ENCODE measurements at places on chromosomes 2 and 18.

DNA sequence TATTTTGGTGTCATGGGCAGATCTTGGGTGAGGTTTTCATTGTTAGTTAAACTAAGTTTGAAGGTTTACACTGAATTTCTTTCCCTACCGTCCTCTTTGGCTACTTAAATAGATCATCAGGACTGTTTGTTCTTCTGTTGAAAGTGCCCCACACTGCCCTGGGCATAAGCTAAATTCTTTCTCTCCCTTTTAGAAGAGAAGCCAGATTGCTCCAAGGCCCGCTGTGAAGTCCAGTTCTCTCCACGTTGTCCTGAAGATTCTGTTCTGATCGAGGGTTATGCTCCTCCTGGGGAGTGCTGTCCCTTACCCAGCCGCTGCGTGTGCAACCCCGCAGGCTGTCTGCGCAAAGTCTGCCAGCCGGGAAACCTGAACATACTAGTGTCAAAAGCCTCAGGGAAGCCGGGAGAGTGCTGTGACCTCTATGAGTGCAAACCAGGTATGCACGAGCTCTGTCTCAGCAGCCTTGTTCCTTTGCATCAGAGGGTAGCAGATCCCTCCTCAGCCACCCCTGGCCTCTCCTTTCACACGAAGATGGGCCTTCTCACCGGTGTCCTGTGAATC lies 85.6 kb downstream of the CRIM1 start:
- no peak for DNase-seq

DNA sequence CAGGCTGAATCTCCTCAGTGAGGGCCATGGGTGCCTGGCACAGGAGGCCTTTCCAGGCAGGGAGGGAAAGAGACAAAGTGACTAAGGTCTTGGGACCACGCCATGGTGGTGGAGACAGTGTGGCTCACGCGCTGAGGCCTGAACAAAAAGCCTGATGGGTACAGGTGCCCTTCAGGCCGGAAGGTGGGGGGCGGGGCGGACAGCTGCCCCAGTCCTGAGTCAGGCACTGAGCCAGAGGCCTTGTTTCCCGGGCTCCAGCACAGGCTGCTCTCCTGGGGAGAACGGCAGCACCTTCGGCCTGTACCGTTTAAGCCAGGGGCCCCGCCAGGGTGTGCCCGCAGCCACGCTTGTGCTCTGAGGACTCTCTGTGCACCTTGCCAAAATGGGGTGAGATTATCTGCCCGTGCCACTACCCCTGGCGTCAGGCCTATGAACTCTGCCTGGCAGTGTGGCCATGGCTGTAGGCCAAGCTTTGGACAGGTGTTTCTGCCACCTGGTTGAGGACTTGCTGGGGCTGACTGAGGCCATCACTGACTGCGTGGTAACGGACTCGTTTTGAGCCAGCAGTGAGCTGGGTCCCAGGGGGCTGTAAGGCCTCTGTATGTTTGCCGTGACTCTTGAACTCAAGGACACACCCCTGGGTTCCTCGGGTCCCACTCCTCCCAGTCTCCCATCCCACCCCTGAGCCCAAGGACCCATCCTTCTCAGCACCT lies 31.7 kb upstream of the DNMT3A start:
- no peak for DNase-seq

DNA sequence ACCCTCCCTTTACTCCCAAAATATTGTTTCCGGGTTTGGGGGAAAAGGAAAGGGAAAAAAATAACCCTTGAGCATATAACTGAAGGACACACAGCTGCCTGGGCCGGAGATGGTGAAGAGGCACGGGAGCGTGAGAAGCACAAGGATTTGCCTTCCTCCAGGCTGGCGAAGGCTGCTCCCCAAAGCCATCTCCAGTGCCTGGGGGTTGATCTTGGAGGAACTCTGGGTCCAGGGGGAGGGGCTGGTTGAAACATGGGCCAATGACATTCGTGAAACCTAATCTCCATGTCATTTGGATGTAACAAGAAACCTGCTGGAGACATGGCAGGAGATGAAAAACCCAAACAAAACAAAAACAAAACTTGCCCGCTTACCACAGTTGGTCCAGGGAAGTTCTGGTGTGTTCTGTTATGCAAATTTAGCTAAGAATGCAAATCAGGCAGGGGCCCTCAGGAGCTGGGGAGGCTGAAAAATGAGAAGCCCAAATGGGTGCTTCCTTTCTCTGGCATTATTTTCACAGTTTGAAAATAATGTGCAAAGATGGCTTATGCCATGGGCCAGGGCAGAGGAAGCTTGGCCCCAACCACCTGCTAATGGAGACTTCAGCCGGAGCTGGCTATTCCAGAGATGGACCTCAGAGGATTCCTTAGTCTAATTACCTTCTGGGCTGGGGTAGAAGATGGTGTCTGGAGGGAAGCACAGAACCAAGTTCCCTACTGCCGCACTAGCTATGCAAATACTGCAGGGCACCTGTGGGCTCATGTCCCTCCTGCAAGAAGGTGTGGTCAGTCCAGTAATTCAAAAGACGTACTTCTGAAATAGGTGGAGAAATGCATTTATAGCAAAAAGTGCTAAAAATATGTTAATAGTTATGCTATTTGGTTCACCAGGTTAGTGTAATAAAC lies 180.9 kb downstream of the BCL2 start:
- DNase-seq: no peak

DNA sequence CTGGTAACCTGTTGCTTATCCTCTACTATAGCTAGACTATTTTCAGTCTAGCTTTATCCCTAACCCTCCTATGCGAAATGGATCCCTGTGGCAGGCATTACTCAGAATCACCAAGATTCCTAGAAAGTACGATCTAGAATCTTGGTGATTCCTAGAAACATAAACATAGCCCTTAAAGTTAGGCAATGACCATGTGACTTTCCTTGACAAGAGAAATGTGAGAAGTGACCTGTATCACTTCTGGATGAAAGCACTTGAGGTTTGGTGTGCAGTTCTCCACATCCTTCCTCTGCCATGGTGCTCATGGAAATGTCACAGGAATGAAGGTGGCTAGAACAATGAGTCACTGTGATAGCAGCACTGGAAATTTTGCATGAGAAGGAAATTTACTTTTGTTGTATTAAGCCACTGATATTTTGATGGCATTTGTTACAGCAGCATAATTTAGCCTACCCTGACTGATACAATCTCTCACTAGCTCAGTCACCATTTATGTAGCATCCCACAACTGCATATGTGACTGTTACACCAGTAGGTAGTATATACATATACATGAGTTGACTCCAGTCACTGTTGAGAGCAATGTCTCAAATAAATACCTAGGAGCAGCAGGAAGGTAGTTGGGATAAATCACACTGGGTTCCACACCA lies 68.3 kb upstream of the MAPRE2 start:
- DNase-seq: no peak

DNA sequence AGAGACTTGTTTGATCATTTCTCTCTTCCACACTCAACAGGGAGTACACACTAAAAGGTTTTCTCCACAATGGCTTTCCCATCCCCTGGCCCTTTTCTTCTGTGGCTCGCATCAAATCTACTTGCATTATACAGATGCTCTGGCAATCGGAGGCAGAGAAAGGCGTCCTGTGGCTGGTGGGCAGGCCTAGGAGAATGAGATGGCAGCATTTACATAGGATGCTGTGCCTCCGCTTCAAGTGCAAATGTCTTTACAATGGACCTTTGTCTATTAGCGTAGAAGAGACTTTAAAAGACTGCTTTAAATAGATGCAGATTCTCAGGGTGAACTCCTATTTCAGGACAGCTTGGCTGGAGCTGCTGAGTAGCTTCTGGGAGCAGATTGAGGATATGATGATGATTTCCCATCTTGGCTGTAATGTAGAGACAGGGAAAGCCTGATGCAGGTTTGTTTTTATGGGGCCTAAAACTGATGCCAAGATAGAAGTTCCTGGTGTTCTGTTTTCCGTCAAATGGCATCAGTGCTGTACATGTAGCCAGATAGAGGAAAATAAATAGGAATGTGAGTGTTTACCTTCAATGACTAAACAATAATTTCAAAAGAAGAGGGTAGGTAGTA lies 423.4 kb downstream of the RND3 start:
- DNase-seq: no peak

DNA sequence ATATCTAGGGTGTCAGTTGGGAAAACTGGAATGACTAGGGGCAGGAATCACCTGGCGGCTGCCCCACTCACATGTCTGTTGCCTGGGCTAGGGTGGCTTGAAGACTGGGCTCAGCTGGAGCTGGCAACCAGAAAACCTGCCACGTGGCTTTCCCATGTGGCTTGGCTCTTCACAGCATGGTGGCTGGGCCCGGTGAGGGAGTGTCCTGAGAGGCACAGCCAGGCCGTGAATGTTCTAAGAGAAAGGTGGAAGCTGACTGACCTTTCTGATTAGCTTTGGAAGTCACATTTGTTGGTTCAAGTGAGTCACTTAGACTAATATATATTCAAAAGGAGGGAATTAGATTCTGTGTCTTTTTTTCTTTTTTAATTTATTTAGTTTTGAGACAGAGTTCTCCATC lies 22.7 kb downstream of the SP5 start:
- DNase-seq: no peak

DNA sequence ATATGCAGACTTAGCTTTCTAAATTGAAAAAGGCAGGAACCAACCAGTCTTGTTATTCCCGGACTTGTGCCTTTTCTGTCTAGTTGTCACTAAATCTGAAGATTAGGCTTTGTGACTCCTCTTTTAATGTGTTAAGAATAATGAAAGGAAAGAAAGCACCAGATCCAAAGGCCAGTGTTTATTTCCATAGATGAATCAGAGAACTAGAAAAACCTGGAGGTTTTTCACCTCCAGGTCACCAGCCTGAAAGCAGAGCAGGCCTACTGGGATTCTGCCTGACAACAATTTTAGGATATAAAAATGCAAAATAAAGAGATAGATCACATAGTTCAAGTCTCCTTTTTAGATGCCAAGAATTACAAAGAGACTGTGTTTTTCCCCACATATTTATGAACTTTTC lies 160.4 kb downstream of the GULP1 start:
- no peak for DNase-seq

DNA sequence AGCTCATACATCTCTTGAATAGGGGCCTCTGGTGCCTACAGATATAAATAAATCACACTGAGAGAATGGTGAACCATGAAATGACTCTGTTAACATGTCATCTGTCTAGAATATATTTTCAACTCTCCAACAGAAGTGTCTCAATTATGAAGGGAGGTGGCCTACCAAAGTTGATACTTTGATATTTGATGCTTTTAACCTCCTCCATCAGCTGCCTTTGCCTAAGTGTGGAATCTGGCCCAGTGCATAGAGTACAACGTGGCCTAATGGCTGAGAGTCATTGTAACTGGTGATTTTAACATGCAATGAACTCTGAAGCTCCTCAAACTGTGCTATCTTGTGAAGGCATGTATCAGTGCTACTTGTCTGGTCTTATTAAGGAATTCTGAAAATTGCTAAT lies 93.4 kb downstream of the MYO3B start:
- DNase-seq: peak; percentile 89

- DNase-seq: no peak
Observed at GRCh38 chr2:218149098-218149497, 17.7 kb downstream of the CXCR1 start.

DNA sequence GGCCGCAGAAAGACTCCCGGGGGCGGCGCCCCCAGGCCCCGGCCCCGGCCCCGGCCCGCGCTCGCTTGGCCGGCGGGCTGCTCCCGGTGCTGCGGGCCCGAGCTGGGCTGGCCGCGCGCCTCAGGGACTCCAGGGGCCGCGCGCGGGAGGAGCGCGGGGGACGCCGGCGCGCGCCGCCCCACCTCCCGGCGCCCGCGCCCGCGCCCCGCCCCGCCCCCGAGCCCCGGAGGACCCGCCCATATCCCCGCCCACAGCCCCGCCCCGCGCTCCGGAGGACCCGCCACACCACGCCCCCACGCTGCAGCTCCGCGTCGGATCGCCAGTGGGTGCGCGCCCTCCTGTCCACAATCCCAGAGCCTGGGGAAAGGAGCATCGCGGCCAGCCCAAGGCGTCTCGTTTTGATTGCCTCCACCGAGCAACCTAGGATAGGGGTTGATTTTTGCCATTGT lies at the start of gene PARD6G:
PARD6G (minus strand) TSS at position 122 of the 449 bp plus-strand sequence. CDS start 166 bp downstream, outside the sequence.
- peak; percentile 52 for DNase-seq

- DNase-seq: no peak
Observed at GRCh38 chr18:59075923-59076322, 63.8 kb upstream of the SEC11C start.

- DNase-seq: no peak
Observed at GRCh38 chr2:159381574-159381973, 95.1 kb upstream of the WDSUB1 start.

DNA sequence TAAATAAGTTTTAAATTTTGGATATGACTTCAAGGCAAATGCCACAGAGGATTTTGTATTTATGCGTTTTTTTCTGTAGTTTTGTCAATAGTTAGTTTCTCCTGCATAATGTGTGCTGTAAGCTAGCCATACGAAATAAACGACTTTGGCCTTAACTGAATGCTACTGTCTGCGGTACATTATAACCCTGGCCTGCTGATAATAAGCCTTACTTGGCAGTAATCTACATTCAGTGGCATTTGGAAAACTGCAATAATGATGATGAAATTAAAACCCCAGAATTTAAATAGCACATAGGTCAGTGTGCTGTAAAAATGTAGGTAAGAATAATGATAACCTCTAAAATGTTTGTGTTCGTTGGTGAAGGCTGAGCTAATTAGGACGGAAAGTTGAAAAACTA lies 88.8 kb downstream of the LRP1B start:
- DNase-seq: no peak

- DNase-seq: no peak
Observed at GRCh38 chr2:155690785-155691184, 641.7 kb downstream of the NR4A2 start.

DNA sequence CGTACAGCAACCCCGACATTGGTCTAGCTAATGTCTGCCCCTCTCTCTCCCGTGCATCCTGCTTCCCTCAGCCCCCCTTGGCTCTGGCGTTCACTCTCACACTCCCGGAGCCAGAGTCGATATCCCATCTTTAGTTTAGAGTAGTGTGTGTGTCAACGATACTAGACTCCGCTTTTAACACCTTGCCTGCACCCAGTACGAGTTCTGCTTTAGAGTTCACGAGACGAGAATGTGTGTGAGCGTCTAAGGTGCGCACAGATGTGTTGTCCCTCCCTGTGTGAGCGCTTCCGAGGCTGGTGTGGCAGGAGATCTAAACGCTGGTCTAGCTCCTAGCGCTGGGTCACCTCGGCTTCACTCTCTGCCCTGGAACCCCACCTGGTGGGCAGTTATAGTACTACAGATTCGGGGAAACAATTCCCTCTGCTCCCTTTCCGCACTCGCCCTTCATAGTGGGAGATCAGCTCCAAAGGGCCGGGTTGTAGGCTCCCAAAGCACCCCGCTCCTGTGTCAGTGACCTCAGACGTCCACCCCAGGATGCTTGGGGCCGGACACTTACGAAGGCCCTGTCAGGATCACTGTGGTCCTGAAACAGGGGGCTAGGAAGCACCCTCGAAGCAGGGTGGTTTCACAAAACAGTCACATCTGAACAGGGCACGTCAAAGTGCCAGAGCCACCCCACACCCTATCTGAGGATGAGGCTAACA lies 2.6 kb upstream of the CYP26B1 start:
- DNase-seq: peak; percentile 67

- peak; percentile 15 for DNase-seq
Observed at GRCh38 chr18:50711386-50711785, 108.4 kb downstream of the MRO start.

DNA sequence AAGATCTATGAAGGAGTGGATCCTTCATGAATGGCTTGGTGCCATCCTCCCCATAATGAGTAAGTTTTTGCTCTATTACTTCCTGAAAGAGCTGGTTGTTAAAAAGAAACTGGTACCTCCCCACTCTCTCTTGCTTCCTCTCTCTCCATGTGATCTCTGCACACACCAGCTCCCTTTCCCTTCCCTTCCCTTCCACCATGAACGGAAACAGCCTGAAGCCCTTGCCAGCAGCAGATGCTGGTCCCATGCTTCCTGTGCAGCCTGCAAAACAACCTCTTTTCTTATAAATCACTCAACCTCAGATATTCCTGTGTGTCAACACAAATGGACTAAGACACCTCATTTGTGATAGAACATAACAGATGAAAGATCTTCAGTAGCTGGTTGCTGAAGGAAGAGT lies 303.5 kb upstream of the ACVR2A start:
- no peak for DNase-seq

Measured in NCI-H510A (cell line).